Fibroblast of mammary gland (primary cell): ENCODE measurements at places on chromosomes 4 and X.

- DNase-seq, result no peak
Measured at GRCh38 chrX:56793112-56793430, 64.0 kb downstream of the NBDY start.

- DNase-seq, result no peak
Measured at GRCh38 chr4:76964769-76965168, 15.2 kb downstream of the SEPTIN11 start.

DNA sequence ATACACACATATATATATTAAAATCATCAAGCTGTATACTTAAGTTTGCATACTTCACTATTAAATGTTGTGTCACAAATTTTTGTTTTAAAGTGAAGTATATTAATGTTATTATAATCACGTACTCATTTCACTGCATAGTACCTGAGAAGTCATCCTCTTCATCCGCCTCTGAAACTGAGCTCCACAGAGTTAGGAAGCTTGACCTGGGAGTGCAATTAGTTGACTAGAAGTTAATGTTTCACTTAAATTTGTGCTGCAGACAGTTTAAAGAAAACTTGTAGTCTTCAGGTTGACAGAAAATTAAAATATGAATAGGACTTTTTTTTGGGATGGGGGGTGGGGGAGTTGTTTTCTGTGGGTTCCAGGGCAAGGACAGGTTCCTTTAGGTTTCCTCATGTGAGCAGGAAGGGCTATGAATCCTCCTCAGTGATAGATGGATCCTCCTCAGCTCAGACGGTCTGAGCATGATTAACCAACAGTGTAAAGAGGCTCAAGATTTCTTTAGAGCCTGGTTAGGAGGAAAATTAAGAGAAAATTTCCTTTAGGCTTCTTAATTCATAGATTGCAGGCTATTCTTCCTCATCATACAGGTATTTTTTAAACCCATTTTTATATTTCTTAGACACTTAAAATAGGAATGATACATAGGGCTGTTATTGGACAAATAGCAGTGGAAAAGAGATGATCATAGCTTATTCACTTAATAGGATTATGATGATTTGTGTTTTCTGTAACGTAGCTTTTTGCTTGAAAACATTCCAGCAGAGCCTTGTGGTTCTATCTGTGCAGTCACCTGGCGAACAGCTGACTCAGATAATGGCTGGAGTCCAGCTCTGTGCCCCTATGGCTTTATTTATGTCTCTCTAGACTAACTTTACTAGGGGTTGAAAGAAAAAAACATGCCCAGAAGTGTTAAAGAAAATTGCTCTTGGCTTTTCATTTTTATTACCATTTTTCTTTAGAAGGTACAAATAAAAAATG is 102.7 kb downstream of the SLC4A4 start:
- DNase-seq, result peak; percentile 14

GRCh38 chr4:67658302-67658701 is 42.7 kb downstream of the UBA6 start:
- no peak for DNase-seq

- no peak for DNase-seq
Measured at GRCh38 chr4:108838451-108838850, 75.6 kb upstream of the ETNPPL start.

DNA sequence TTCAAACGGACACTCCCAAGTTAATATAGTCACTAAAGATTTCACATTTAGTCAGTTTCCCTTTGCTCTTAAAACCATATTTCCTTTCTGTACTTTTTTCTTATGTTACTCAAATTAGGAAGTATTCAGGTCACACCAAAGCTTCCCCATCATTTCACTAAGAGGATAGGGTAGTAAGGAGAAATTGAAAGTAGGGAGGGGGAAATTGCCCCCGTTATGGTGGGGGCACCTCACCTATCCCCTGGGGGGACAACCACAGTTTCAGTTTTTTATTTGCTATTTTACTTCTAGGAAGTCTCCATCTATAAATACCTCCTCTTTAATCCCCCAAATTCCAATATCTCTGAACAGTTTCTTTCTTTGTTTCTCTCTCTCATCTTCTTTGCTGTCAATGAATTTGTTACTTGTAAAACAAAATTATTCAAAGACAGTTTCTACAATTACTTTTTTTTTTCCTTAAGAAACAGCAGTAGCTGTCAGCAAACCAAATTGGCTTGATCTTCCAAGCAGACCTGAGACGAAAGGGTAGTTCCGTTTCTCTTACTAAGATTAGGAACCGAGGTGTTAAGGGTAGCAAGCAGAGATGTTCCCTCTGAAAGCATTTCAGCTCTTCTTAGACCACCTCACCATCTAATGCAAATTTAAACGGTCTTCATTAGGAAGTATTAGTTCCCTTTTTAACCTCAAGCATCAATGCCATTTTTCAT is 160.2 kb upstream of the KLF3 start:
- DNase-seq, result no peak

- no peak for DNase-seq
Measured at GRCh38 chr4:74319470-74319869, 11.2 kb downstream of the EPGN start.

GRCh38 chr4:16262188-16262587 is 35.9 kb upstream of the TAPT1 start:
- no peak for DNase-seq

DNA sequence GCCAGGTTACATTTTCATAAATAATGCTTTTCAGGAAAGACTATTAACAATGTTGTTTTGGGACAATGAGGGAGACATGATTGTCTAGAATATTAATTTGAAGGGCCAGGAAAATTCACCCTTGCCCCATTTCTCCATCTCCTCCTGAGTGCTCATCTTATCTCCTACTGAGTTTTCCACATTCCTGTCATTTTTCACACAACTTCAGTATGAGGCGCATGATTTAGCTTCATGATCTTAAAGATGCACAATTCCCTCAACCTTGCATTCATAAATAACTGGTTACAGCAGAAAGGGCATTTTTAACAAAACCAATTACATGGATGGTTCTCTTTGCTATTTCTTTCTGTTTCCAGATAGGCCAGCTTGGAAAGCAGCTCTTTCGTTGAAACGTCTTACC is 1699.2 kb upstream of the IGFBP7 start:
- no peak for DNase-seq

- DNase-seq, result peak; percentile 4
Measured at GRCh38 chr4:138643827-138644226, 371.8 kb upstream of the NOCT start.

DNA sequence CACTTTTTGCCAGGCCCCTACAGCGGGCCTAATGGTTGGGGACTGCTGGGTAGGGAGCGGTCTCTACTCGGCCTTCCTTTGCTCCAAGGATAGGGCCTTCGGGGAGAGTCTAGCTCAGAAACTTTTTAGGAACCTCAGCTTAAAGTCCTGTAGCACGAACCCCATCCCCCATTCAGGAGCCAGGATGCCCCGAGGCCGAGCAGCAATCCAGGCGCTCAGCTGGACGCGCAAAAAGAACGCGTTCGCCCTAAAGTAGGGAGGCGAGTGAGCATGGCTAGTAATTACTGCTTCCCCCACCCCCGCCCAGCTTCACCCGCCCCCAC is 9.7 kb downstream of the POU4F2 start:
- DNase-seq, result no peak

DNA sequence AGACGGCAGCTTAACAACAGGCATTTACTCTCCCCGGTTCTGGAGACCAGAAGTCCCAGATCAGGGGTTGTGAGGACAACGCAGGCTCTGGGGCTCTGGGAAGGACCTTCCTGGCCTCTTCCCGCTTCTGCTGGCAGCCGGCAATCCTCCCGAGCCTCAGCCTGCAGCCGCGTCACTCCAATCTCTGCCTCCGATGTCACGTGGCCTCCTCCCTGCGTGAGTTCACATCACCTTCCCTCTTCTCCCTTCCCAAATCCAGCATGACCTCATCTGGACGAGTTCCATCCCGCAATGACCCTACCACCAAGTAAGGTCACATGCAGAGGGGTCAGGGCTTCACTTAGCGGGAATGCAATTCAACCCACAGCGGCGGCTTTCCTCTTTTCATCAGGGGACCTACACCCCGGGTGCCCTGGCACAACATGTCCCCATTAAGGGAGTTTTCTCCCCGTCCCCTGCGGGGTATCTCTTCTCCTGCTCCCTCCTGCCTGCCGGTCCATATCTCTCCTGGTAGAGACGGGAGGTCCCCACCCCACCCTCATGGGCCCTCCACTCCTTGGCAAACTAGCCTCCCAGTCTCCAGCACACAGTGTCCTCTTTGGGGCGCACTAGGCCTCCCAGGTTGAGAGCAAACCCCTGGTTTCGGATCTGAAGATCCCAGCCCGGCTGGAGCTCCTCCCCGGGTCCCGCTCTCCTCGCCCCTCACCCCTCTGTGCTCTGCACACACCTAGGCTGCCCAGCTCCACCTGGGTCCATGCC is 25.5 kb downstream of the ABLIM2 start:
- DNase-seq, result peak; percentile 27

DNA sequence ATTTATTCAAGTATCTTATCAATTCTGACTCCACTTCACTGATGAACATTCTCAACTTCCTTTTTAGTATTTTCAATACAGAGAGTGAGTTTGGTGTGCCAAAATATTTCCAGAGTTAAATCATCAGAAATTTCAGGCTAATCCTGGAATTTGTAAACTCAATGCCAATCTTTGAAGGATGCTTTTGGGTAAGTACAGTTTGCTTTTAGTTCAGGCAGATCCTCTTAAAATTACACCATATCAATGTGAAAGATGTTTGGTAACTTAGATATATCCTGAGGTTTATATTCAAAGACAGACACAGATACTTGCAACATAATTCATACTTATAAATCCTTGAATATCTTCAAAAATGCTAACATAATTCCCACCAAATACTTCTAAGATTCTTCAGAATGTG is 76.0 kb upstream of the FAM47B start:
- DNase-seq, result peak; percentile 3

DNA sequence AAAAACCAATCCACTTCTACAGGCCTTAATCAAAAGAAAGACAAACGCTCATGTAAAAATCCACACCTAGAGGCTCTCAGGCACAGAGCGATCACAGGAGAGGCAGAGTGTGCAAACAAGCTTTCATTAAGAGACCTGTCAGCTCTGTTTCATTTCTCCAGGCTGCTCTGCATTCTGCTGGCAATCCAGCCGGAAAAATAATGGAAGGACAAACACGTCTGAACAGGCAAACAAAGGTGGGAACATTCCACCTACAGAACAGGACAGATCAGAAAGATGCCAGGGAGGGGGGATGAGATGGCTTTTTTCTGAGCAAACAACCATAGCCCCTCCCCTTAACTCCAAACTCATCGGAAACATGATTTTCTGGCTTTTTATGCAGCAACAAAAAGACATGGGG is 9.7 kb downstream of the SOD3 start:
- DNase-seq, result no peak

DNA sequence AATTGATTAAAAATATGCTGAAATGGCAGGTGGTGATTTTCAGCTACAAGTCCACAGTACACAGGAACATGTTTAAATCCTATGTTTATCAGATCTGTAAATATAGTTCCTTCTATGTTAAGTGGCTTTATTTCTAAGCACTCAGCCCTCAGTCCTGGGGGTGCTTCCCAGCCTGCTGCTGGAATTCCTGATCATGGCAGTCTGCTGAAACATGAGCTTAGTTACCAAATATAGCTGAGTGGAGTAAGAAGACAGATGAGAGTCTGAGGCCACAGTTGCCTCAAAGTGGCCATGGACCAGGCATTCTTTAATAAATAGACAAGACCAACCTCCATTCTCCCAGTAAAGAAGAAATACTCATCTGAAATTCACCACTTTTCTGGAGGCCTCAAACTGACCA is 17.1 kb upstream of the DDX60 start:
- no peak for DNase-seq

DNA sequence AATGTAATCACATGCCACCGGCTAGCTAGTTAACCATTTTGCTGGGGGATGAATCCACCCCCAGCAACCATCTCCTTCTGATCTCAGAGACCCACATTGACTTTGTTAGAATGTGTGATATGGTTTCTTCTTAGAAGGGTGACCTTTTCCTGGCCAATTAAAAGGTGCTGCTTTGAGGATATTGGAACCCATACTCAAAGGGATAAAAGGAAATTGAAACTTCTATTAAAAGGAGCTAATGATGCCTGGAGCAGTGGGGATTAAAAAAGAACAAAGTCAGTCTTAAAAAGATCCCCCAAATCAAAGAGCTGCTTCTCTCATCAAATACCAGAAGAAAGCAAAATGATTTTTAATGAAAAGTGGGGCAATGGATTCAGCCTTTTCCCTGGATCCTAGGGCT is 214.1 kb downstream of the SHROOM3 start:
- DNase-seq, result no peak

- DNase-seq, result peak; percentile 92
Measured at GRCh38 chr4:111991797-111992196, 153.5 kb upstream of the FAM241A start.

- no peak for DNase-seq
Measured at GRCh38 chr4:21775703-21776102, 172.9 kb downstream of the KCNIP4 start.

DNA sequence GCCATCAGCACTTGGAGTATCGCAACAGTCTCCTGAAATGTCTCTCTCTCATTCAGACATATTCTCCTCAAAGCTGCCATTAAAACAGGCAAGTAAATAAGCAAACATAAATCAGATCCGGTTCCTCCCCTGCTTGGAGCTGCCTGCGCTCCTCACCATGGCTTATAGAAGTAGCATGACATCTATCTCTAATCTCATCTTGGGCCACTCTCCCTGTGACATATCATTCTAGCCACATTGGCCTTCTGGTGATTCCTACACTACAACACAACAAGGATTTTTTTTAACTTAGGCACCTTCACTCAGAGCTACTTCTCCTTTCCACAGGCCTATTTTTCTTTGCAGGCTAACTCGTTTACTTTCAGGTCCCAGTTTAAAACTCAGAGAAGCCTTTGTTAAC is 387.9 kb downstream of the ARHGAP24 start:
- DNase-seq, result no peak

GRCh38 chr4:33772582-33772981 is 2471.7 kb downstream of the ARAP2 start:
- DNase-seq, result no peak

GRCh38 chrX:123358457-123358856 is 174.4 kb downstream of the GRIA3 start:
- no peak for DNase-seq

DNA sequence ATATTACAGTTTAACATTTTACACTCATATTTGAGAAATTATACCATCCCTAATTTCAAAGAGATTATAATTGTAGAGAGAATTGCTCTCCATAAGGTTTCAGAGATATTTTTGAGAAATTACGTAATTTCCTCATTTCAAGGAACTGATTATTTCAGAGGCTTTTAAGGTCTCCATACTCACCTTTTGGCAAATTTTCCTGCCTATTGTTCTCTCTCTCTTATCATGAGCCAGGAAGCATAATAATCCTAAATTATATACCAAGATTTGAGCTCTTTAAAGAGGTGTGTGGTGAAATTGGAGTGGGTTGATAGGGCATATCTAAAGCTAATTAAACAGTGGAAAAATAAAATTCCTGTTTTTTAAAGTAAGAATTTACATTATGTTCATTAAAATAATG is 248.9 kb upstream of the FTHL17 start:
- DNase-seq, result no peak

- peak; percentile 60 for DNase-seq
Measured at GRCh38 chr4:13328591-13328990, 155.5 kb downstream of the RAB28 start.
